Daoy (cell line): ENCODE measurements at places on chromosomes 3 and 15. TPM values are rescaled to one million over a fixed set of nuclear protein-coding genes. Genes with fewer than 3 reads are reported as not detected.

TMIE gene
- not detected in 2 replicates for total RNA-seq

CCDC12 gene
- 26.2 and 29.1 TPM in 2 replicates for total RNA-seq

DNAJA4 gene
- total RNA-seq = 1.6 TPM in 1 of 2 replicates, not detected in the other

LYZL4 gene
- 0.23 TPM in 1 of 2 replicates, not detected in the other for total RNA-seq

UROC1 gene
- total RNA-seq = not detected in 2 replicates

ASTE1 gene
- 7.8 and 16.8 TPM in 2 replicates for total RNA-seq

CSTA gene
- total RNA-seq = not detected in 2 replicates

ARIH1 gene
- total RNA-seq = 22.7 and 28.5 TPM in 2 replicates

GP9 gene
- total RNA-seq = not detected in 2 replicates

DNA sequence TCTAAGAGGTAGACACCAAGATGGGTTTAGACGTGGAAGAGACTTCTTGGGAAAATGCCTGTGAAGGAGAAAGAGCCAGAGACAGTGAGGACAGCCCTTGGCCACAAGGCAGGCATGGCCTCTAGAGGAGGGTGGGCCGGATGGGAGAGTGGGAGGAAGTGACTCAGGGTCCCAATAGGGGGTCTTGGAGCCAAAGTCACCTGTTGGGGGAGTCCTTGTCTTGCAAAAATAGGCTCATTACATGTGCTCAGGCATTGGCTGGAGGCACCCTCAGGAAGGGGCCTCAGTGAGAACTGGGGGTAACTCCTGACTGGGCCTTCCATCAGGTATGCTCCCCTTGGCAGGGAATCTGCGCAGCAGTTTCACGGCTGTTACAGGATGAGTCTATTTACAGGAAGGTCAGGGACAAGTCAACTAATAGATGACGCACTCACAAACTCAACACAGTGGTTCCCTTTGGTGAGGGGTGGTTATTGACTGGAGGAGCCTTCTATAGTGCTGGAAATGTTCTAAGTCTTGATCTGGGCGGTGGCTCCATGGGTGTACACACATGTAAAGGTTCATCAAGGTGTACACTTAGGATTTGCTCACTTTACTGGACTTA, 259.6 kb downstream of the XXYLT1 start:
- no peak for DNase-seq

DNA sequence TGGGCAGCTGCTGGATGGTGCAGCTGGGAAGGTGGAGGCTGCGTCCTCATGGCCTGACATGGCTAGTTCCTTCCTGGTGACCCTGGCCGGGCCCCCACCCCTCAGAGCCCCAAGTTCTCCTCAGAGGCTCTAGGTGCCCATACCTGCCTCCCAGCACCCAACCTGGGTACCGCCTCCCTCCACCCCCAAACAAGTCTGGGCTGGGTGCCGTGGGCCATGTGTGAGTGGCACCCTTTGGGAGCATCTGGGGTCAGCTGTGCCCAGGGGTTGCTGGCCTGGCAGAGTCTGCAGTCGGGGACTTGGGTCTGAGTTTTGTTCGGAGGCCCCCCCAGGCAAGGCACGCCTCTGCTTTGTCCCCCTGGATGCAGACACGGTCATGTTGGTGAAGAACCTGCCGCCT, 10.5 kb downstream of the PLXNA1 start:
- DNase-seq = no peak

DNA sequence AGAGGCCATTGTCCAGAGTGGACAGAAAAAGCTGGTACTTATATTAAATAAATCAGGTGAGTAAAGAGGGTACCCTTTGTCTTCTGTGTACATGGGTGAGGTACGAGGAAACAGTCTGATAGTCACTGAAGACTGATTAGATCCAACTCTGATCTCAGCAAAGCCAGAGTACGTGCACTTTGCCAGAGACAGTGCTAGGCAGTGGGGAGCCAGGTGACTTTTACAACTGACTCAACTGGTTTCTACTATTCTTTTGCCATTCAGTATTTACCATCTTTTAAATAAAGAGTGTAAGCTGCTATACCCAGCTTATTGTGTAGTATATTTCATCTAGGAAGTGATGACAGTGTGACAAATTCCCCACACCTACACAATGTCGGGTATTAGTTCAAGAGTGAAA, 3.3 kb downstream of the GNL3 start:
- no peak for DNase-seq

DNA sequence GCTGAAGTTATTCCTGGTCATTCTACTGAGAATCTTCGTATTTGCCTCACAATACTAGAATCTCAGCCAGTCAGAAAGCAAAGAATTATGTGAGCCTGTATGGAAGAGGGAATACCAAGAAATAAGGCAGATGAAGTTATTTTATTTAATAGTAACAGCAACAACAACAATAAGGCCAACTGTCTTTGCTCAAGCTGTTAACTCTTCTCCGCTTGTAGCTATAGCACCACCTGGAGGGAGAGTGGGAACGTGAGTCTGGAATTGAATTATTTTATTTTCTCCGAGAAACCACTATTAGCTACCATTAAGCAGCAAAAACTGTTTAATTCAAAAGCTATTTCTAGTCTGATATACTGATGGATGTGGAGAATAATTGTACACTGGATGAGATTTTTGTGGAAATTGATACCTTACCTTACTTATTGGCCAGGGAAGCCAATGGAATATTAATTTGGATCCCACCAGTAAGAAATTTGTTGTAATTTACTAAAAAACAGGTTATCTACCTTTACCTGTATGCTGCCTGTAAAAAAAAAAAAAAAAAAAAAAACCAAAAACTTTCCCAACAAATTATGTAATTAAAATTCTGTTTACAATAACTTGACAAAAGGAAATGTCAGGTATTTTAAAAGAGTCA, 50.1 kb downstream of the CALML4 start:
- peak; percentile 28 for DNase-seq

- DNase-seq = no peak
These were observed 178.0 kb downstream of the TPRG1 start for GRCh38 chr3:189349772-189350171.

- DNase-seq = no peak
These were observed 2.9 kb upstream of the PSTPIP1 start for GRCh38 chr15:76991741-76992645.

GRCh38 chr15:85826756-85827515, 32.2 kb upstream of the KLHL25 start:
- DNase-seq = peak; percentile 7

- peak; percentile 65 for DNase-seq
These were observed 8.2 kb downstream of the XYLB start for GRCh38 chr3:38354588-38355330.

DNA sequence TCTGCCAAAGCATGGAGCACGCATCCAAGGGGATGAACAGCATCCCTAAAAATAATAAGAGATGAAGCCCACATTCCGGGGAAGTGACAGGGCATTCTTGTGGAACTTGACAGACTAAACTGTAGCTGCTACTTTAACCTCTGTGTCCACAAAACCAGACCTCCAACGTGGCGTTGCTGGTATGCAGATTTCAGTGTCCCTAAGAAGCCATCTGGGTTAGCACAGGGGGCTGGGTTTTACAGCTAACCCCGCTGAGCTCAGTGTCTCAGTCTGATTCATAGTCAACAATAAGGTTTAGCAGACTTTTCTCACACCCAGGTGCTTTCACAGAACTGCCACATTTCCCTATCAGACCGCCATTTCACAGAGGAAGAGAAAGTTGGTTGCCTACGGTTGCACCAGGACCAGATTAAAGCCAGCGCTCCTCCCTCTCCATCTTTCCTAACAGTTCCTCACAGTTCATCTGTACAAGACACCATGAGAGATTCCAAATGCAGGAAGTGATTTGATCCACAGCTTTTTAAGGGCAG, 61.6 kb upstream of the CTDSPL start:
- DNase-seq = no peak

DNA sequence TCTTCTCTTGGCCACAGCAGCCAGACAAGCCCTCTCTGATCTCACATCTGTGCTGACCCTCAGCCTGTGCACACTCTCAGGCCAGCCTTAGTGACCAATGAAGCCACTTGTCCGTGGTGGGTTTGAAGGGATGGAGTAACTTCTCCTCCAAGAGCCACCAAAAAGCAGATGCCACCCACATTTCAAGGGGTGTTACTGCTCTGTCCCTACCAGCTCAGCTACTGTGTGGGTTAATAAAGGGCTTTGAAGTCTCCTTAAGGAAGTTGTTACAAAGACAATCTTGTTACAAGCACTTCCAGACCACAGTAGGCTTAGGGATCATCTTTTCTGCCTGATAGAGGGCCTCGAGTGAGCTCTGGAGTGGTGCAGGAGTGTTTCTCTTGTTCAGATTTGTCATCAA, 3.3 kb upstream of the CA12 start:
- DNase-seq = no peak

DNA sequence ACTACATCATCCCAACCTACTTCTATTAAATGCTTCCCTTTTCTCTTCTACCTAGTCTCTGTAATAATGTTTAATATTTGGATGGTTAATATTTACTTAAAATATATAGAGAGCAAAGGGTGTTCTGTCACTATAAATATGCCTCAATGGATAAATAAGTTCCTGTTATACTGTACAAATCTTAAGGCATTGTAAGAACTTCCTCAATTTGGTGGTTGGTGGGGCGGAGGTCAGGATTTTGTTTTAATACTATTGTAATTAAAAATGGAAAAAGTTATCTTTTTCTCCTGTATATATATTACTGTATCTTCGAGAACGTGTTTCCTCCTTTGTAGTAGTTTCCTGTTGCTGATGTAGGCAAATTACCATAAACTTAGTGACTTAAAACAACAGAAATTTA, 41.5 kb downstream of the SPRED1 start:
- DNase-seq = no peak

GRCh38 chr3:105906345-105906744, 37.5 kb upstream of the CBLB start:
- no peak for DNase-seq

GRCh38 chr3:71917545-71917944, 132.6 kb upstream of the PROK2 start:
- DNase-seq = no peak

DNA sequence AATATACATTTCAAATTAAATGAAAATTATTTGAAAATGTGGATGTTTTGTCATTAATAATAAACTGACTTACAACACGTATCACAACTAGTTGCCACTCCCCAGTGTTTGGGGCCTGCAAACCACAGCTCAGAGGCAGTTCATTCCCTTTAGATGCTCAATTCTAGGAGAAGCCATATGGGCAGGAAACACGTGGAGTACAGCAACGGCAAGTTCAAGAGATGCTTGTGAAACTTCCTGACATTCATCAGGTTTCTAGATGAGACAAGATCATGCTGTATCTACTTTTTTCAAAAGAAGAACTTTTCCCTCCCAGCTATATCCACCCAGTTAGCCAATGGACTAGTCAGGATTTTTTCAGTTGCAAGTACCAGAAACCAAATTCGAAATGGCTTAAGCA, 17.6 kb upstream of the PLA2G4D start:
- no peak for DNase-seq

DNA sequence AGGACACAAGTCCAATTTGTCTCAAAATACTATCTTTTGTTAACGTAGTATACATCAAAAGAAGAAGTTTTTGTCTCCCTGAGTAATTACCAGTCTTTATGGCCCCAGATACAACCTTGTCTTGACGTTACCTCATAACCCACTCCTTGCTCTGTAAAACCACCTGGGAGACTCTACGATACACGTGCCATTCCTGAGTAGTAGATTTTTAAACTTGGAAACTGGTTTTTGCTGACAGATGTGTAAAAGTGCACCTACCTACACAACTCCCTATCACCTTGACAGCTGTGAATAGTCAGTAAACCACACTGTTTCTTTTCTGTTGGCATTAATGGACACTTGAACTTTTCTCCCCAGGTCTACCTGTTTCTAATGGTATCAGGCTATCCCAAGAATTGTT, 51.7 kb upstream of the RARB start:
- DNase-seq = no peak

- no peak for DNase-seq
These were observed 42.8 kb downstream of the C2CD4B start for GRCh38 chr15:62122249-62122648.

DNA sequence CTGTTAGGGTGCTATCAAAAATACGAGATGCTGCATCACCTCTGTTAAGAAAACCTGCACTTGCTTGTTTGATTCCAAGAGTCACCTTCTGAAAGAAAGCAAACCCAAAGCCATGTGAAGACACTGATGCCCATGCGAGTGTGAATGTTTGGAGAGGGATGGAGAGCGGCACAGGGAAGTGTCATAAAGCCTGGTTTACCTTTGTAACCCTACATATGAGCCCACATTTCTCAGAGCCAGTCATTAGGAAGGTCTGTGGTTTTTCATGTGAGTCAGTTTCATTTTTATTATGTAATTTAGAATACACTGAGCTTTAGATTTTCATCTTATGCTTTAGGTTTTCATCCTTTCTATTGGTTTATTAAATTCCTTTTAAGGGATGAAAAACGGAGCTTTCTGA, 896.8 kb downstream of the ROBO1 start:
- DNase-seq = peak; percentile 36

GRCh38 chr3:49172551-49173041, 1.2 kb downstream of the KLHDC8B start:
- no peak for DNase-seq

DNA sequence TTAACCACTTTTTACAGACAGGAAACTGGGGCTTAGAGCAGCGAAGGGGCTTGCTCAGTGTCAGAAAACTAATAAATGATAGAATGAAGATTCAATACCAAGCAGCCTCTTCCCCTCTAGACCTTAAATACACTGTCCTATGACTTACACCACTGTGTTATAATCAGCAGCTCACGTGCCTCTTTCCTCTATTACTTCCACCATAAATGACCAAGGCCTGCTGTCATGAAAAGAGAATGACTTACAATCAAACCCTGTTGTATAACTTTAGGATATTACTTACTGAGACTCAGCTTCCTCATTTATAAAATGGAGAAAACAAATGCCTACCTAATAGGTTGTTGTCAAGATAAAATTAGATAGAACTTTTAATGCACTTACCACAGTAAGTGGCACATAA, 11.6 kb downstream of the FMN1 start:
- no peak for DNase-seq

DNA sequence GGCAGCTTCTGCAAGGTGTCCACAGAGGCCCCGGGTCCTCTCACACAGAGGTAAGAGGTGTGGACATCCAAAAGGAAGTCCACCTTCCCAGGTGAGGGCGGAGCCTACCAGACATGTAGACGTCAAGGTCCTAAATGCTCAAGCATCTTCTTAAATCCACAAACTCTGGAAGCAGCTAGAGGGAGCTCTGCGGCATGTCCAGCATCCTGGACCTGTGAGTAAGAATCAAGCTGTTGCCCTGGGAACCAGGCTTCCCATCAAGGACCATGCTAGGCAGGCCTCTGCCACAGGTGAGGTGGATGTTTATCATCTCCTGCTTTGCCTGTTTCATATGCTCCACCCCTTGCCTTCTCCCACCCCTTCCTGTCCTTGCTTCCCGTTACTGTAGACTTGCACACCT, 368.2 kb downstream of the GABRG3 start:
- DNase-seq = no peak

GRCh38 chr15:99702895-99703602, 30.2 kb downstream of the LYSMD4 start:
- no peak for DNase-seq

DNA sequence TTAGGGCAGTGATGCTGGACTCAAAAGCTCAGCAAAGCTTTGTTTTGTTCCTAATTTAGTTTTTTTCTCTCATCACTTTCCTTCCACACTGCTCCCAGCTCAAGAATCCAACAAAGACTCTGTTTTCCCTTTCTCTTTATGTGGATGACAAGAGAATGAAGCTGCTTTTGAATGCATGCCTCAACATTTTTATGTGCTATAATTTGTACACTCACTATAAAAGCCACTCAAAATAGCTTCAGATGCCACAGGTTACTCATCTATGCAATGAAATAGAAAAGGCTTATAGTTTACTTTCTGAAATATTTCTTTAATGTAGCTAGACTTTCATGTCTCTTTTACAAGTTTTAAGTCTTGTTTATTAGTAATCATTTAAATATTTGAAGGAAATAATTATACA, 714.9 kb downstream of the OTOL1 start:
- DNase-seq = no peak
